ENCODE measurements at places on chromosomes 1 and 21. TPM values are rescaled to one million over a fixed set of nuclear protein-coding genes. Genes with fewer than 3 reads are reported as not detected.

E2F2 gene
- total RNA-seq = 3.8 TPM

KRTAP11-1 gene
- not detected for total RNA-seq

CAMTA1 gene
- 54.0 TPM for total RNA-seq

CYP4B1 gene
- total RNA-seq = not detected

NUF2 gene
- 18.5 TPM for total RNA-seq

ITLN1 gene
- total RNA-seq = not detected

TNFRSF18 gene
- total RNA-seq = 0.18 TPM

SLC35F3 gene
- total RNA-seq = not detected

BACE2 gene
- total RNA-seq = 132 TPM

CACNA1S gene
- total RNA-seq = not detected

MAP1LC3C gene
- 0.11 TPM for total RNA-seq

KRTAP25-1 gene
- not detected for total RNA-seq

ADAMTS1 gene
- 70.9 TPM for total RNA-seq

ALX3 gene
- not detected for total RNA-seq

USP21 gene
- 4.6 TPM for total RNA-seq

ABCG1 gene
- 37.8 TPM for total RNA-seq

LRRC38 gene
- not detected for total RNA-seq

SH2D5 gene
- 1.4 TPM for total RNA-seq

GRIK3 gene
- not detected for total RNA-seq

SLC9C2 gene
- not detected for total RNA-seq

TRABD2B gene
- total RNA-seq = not detected

FLG2 gene
- total RNA-seq = not detected

IVL gene
- under 0.01 TPM for total RNA-seq

TESK2 gene
- 2.4 TPM for total RNA-seq

OR2M4 gene
- total RNA-seq = not detected

PWP2 gene
- 6.3 TPM for total RNA-seq

C1orf210 gene
- total RNA-seq = not detected
